Keratinocyte (primary cell): ENCODE measurements at places on chromosomes 7 and 10.

GRCh38 chr10:131248376-131249165, 63.0 kb downstream of the TCERG1L start:
- no peak for DNase-seq

- DNase-seq, result no peak
Measured at GRCh38 chr10:12409161-12409560, 59.8 kb downstream of the CAMK1D start.

- no peak for DNase-seq
Measured at GRCh38 chr7:81053623-81054022, 134.8 kb upstream of the SEMA3C start.

DNA sequence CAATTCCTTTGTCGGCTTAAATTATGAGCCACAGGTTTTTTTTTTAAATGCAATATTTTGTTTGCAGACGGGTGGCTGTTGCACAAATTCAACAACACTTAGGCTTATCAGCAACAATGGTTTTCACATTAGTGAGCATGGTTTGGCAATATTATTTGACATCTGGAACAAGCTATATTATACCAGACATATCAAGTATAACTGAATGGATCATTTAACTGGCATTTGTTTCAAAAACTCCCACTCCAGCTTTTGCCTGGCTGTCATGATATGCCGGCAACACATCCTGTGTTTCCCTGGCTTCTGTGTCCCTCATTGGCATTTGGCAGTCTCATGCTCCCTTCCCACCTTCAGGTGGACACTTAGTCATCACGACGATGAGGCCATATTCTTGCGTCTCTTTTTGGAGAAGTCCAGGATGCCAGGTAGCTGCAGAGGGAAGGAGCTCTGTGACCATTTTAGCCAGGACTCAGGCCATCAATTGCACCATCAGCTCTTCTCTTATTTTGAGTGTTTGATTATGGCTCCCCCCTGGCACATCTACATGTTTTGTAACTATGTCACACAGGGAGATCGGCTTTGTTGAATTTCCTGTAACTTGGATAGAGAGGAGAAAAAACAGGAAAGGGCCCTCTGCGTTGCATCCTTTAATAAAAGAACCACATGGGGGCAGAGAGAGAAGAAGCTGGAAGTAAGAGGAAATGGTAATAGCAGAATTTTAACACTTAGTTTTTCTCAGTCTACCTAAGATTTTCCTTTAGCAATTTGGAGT, 413.9 kb downstream of the LRMDA start:
- no peak for DNase-seq

DNA sequence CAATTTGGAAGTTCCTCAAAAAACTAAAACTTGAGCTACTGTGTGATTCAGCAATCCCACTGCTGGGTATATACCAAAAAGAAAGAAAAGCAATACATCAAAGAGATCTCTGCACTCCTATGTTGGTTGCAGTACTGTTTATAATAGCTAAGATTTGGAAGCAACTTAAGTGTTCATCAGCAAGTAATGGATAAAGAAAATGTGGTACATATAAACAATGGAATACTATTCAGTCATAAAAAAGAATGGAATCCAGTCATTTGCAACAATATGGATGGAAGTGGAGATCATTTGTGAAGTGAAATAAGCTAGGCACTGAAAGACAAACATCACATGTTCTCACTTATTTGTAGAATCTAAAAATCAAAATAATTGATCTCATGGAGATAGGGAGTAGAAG, 16.5 kb upstream of the IMMP2L start:
- DNase-seq, result no peak

DNA sequence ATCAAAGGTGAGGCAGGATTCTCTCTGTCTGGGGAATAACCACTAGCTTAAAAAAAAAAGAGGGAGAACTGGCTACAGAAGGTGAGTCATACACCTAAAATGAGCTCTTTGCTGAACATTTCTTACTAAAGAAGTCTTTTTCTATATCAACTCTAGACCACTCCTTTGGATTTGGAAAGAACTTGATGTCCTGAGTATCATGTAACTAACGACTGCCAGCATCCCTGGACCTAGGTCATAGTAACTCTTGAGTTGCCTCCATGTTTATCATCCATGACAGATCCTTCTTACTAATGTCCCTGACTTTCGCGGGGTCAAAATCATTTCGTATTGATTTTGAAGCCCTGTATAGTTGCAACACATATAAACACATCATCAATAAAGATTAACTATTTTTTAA, 89.1 kb downstream of the CNOT4 start:
- DNase-seq, result no peak

DNA sequence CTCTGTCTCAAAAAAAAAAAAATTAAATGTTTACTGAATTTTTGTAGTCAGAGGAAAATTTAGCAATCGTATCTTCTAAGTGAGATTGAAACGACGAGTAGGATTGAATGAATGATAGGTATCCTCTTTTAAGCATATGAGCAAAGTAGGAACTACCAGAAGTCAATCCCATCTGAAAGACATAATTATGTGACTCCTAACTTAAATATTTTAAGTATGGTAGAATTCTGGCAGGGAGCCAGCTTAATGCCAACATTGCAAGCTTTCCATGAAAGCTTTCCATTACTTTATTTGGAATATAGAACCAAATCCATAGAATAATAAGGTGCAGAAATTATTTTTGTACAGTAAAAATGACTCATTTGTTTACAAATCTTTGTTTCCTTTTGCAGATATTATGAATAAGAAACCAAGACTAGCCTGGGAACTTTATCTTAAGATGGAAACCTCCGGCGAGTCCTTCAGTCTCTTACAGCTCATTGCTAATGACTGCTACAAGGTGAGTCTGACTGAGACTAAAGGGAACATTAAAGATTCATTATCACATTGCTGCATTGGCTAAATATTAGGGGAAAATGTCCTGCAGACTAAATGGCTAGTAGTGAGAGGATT, 50.2 kb upstream of the UBN2 start:
- DNase-seq, result no peak

DNA sequence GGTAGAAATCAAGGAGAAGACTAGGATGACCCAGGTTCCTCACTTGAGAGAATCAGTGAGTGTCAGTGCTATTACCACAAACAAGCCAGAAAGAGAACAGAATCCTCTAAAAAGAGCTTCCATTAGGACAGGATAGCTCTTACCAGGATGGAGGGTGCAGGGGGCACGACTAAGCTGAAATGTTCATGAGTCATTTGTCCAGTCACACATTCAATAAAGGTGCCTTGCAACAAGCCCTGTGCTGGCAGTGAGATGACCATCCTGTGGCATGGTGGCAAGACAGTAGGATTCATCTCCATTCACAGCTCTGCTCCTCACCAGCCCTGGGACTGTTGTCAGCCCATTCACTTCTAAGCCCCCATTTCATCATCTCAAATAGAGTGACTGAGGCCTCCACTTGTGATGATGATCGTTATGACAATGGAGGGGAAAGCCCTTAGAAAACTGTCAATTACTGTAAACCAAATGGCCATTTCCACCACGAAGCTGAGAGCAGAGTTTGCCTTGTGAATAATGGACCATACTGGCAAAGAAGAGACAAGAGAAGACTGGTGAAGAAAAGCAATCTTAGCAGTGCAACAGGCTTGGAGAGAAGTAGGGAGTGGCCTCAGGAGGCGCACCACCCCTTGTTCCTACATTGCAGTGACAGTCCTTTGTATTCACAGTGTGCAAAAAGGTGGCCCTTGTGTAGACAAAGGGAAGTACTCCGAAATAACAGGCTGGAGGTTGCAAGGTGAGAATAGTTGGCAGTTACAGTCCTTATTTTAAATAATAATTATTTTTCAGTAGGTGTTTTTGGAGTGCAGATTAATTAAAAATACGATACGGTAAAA, 9.0 kb upstream of the WIPF3 start:
- DNase-seq, result no peak

GRCh38 chr10:8102708-8103401, 48.4 kb downstream of the GATA3 start:
- DNase-seq, result no peak

GRCh38 chr10:58367069-58367468, 18.1 kb upstream of the TFAM start:
- DNase-seq, result no peak

DNA sequence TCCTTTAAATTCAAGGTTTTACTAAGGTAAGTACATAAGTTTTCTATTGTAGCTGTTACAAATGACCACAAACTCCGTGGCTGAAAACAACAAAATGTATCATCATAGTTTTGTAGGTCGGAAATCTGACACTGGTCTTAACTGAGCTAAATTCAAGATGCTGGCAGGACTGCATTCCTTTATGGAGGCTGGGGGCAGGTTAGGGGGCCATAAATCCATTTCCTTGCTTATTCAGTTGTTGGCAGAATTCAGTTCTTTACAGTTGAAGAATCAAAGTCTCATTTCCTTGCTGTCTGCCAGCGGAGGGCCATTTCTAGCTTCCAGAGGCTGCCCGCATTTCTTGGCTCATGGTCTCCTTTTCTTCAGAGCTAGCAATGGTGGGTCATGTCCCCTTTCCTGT, 11.2 kb upstream of the PRR15 start:
- no peak for DNase-seq

DNA sequence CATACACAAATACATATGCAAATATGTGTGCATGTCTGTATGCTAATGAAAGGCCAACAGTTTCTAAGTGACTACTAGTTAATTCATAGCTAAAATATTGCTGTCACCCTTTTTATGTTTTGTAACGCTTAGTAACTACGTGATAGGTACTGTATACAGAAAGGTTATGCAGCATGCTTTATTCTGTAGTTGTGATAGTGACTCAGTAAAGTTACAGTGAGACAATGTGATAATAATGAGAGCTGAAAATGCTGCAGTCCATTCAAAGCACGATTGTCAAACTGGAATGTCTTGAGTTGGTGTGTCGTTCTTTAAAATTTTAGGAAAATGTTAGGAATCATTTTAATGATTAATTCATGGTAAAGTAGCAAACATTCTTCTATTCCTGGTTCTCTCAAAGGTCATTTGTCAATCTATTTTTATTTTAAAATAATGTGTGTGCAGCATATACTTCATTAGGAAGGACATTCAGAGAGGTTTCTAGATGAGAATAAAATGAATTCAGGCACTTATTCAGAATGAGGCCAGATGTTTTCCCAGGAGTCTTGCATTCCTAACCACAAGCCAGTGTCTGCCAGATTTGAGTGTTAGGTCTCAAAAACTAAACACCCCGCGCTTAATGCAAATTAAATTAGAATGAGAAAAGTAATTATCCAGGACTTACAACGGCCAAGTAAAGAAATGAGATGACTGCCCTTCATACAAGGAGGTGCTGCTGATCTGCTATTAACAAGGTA, 408.8 kb upstream of the FZD8 start:
- no peak for DNase-seq

DNA sequence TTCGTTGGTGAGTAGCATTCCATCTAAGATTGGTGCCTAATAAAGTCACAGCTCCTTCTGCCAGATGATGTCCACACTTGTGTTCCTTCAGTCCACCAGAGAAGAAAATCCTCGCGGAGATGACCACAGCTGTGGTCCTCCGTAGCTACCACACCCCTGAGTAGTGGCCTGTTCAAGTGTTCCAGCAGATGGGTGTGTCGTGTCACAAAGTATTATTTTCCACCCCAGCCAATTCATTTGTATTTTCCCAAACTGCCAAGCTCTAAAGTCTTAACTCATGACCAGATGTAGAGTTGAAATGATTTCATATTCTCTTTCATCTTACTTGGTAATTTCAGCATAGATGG, 251.3 kb upstream of the TCF7L2 start:
- DNase-seq, result no peak

GRCh38 chr10:131081376-131081775, 230.1 kb downstream of the TCERG1L start:
- no peak for DNase-seq

- no peak for DNase-seq
Measured at GRCh38 chr7:87671-88070, 104.7 kb upstream of the FAM20C start.

- DNase-seq, result no peak
Measured at GRCh38 chr7:21911341-21911875, 34.3 kb downstream of the CDCA7L start.

GRCh38 chr10:103620352-103620740, 126.8 kb downstream of the NEURL1 start:
- DNase-seq, result no peak

GRCh38 chr7:38057829-38058228, 120.2 kb upstream of the STARD3NL start:
- DNase-seq, result no peak

GRCh38 chr10:111344804-111345203, 268.0 kb downstream of the ADRA2A start:
- DNase-seq, result no peak

DNA sequence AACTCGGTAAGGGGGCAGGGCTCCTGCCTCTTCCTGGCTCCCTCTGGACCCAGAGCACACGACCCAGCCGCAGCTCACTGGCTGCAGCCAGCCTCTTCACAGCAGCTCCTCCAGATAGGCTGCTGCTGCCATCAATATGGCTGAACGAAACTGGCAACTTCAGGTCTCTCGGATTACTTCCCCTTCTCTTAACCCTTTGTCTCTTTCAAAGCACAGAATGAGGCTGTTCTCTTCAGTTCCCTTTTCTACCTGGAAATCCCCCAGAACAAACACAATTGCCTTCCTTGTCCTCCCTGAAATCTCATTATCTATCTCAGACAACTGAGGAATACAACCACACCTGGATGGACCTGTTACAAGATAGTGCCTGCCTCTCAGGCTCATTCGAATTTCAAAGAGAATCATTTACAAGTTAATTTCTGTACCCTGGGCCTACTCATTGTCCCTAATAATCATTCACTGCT, 193.4 kb upstream of the MBL2 start:
- DNase-seq, result no peak

- DNase-seq, result no peak
Measured at GRCh38 chr10:50375051-50375452, 123.7 kb upstream of the ASAH2 start.

GRCh38 chr7:11346302-11346701, 372.6 kb downstream of the PHF14 start:
- DNase-seq, result no peak

DNA sequence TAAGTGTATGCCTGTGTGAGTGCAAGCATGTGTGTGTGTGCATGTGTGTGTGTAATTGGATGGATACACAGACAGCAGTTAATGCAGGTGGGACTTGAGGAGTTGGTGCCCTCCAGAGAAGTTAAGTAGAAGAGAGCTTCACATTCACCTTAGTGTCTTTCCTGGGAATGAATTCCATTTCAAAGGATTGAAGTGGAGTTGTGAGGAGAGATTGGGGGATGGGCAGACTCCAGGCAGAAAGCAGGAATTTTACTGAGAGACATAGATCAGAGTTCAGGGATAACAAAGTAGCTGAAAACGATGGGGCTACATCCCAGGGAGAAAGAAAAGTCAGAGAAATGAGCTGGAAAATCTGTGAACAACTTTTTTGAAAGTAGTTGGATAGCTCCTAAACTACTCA, 464.4 kb downstream of the TCERG1L start:
- DNase-seq, result no peak

DNA sequence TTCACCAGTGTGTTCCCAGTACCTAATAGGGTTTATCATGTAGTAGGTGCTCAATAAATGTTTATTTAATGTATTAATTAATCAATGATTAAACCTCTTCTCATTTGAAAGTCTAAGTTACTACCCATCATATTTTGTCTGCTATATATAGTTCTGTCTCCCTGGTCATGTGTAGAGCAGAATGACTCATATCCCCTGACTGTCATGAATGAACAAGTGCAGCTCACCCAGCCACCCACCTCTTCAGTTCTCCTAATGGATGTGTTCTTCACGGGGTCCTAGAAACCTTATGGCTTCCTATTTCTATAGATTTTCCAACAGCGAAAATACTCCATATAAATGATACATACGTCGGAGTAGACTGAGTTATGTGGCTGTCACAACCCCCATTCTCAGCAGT, 64.5 kb downstream of the HIF1AN start:
- DNase-seq, result no peak
